ENCODE measurements at places on chromosomes 3 and 15.

GRCh38 chr15:51299187-51300015, 39.0 kb downstream of the CYP19A1 start:
- DNase-seq: no peak

GRCh38 chr15:72033711-72034110, 84.2 kb downstream of the MYO9A start:
- DNase-seq: no peak

- DNase-seq: no peak
Measured at GRCh38 chr3:11447584-11448200, 175.5 kb downstream of the ATG7 start.

GRCh38 chr3:87052499-87053260, 61.7 kb upstream of the VGLL3 start:
- DNase-seq: no peak

DNA sequence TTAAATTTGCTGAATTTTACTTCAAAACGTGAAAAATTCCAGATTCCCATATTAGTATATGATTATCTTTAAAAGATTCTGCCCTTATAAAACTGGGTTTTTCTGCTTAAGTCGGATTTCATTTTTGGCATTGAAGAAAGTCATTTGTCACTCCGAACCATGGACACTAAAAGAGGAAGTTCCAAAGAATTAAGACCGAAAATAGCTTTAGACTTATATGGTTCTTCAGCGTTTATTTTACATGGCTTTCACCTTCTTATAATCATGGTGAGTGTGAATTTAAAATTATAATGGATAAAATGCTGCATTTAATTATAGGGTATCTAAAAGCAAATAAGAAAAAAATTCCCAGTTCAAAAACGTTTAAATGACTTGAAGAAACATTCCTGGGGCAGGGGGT, 1.0 kb downstream of the C3orf38 start:
- DNase-seq: no peak

DNA sequence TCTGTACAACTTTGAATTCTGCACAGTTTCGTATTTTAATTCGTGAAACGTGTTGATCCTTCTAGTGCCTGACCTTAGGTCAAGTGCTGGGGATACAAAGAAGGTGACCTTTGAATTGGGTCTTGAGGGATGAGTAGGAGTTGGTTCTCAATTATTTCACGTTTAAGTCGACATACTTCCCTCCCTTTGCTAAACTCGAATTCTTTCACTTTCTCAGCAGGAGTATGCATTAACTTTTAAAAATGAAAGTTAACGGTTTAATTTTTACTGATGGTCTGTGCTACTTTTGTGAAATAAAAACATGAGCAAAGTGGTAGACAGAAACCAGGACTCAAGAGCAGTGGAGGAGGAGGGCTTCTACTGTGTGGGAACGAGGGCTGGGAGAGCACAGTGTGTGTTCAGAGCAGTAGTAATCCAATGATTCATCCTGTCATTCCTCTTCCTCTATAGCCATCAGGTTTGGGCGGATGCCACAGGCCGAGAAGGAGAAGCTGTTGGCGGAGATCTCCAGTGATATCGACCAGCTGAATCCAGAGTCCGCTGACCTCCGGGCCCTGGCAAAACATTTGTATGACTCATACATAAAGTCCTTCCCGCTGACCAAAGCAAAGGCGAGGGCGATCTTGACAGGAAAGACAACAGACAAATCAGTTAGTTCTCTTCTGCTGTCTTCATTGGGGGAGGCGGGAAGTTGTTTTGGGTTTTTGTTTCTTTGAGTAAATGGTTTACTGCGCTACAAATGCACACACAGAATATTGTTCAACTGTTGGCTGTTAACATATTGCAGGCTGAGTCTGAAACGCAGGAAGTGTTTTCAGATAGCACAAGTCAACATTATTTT, 78.6 kb upstream of the TSEN2 start:
- no peak for DNase-seq

- no peak for DNase-seq
Measured at GRCh38 chr3:184176377-184177330, 2.0 kb downstream of the AP2M1 start.

DNA sequence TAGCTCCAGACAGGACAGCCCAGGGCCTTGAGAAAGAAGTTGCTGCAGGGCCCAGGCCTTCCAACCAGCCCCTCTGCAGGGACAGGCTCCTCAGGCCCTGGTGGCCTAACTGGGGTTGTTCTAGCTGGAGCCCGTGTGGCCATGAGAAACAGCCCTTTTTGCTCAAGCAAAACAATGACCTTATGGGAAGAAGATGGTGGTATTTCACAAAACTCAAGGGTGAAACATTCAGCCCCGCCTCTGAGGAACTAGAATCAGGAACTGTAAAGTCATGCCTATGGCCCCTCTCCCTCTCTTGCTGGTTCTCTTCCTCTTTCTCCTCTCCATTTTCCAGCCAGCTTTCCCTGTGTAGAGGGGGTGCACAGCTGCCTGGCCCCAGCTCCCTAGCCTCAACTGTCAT, 273.3 kb downstream of the RPLP1 start:
- no peak for DNase-seq

- peak; percentile 4 for DNase-seq
Measured at GRCh38 chr15:48336940-48337339, 5.7 kb downstream of the DUT start.

DNA sequence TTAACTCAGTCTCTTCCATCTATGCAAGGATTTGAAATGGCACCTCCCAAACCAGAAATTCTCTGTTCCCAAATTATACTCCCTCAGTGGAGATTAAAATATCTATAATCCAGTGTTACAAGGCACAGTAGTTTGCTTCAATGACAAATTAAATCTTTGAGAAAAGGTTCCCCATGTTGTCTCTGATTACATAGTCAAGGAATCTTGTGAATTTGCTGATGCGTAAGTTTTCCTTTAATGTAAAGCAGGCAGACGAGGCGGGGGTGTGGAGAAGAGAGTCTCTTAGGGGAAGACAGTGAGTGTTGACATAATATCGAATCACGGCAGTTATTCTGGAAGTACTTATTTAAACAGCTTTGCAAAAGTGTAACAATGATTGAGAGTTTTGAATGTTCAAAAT, 236.4 kb upstream of the RARB start:
- DNase-seq: no peak

All from stimulated activated CD4-positive, alpha-beta T cell treated with anti-CD3 and anti-CD28 coated beads, Interleukin-4, amount 100 ng/mL, for 24 hours (primary cell).